ENCODE measurements at places on chromosomes 12 and 14.

GRCh38 chr12:109289551-109289950 is 19.5 kb downstream of the FOXN4 start:
- no peak for DNase-seq

DNA sequence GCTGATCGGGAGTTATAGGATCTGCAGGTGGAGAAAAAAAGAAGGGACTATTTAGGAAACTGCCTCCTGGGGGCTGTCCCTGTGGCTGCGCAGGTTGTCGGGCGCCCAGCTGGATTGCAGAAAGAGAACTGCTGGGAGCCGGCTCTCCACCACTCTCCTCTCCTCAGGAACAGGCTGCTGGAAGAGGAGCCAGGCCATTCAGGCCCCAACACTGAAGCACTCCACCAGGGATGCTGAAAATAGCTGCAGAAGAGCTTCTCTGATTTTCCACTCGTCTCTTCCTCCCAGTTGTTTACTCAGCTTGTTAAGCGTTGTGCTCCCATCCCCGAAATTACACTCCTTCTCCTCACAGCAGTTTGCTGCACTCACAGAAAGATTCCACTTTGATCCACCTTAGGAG is 347.3 kb downstream of the GLT1D1 start:
- no peak for DNase-seq

- no peak for DNase-seq
Observed at GRCh38 chr12:121455766-121456420, 56.0 kb downstream of the RNF34 start.

DNA sequence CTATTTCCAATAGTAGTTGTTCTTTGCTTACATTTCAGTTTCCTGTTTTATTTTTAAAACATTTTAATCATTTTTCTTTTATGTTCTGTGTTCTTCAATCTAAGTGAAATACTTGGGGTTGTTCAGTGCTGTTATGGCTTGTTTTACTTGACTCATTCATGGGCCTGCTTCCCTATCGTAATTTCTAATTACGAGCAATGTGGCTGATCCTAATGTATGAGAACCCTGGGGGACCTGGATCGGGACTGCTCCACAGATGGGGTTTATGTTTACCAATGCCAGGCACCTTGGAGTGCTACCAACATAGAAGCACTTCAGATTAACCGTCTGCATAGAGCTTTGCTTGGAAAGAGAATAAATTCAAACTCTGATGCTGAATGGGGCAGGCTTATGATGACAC is 29.8 kb downstream of the TECPR2 start:
- no peak for DNase-seq

DNA sequence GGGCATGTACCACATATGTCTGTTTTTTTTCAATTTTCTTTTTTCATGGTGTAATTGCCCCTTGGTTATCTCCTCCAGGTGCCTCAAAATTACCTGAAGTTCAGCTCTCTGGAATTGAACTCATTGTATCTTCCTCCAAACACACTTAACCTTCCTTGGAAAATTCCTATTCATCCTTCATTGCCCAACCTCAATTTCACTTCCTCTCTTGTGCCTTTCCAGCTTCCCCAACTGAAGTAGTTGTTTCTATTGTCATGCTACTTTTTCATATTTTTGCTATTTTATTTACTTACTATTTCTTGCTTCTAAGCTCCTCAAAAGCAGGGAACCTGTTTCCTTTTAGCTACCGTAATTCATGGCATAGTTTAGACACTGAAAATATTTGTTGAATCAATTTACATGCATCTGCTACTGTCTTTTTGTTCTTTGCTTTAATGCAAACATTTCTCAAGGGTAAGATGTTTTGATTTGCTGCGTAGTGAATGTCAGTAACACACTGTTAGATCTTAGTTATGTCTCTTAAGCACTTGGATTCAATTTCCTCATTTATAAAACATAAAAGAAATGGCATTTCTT is 37.0 kb upstream of the STXBP6 start:
- DNase-seq = no peak

DNA sequence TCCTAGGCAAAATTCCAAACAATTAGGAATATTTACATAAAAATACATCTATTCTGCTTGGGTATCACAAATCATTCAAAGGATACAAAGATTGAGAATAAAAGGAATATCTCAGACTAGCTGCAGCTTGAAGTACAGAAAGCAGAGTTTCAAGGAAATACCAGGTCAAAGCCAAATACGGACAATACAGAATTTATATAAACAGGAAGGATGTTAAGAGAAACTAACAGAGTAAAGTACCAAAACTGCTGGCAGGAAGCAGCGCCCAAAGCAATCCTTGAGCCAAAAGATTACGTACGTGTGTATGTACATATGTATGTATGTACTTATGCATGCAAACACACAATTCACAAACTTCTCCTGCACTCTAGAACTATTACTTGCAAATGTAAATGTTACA is 86.6 kb downstream of the PPP1R12A start:
- DNase-seq = no peak

GRCh38 chr12:5391653-5392052 is 40.3 kb upstream of the NTF3 start:
- no peak for DNase-seq

DNA sequence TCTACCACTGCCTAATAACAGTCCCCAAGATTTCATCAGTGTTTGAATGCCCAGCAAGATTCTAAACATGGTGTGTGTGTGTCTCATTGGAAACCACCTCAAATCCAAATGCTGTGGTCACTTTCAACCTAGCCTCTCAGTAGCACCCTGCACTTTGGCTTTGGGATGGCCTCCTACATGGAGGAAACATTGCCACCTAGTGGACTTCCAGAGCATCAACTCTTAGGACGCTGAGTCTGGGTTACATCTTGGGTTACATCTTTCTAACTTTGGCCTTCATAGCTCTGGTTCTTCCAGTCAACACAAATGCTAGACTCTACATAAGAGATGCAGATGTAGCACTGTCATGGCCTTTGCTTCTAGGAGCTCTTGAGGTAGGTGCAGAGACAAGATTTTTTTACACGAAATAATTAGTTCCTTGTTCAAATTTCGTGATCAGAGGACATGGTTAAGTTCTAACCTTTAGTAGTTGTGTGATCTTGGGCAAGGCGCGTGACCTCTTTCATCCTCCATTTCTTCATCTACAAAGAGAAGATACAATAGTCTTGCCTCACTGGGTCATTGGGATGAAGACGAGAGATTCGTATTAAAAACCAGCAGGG is 113.5 kb upstream of the VASH1 start:
- peak; percentile 63 for DNase-seq

GRCh38 chr14:38737686-38738407 is 365.2 kb downstream of the SEC23A start:
- DNase-seq = no peak

GRCh38 chr12:120853188-120853587 is 51.0 kb downstream of the SPPL3 start:
- no peak for DNase-seq

DNA sequence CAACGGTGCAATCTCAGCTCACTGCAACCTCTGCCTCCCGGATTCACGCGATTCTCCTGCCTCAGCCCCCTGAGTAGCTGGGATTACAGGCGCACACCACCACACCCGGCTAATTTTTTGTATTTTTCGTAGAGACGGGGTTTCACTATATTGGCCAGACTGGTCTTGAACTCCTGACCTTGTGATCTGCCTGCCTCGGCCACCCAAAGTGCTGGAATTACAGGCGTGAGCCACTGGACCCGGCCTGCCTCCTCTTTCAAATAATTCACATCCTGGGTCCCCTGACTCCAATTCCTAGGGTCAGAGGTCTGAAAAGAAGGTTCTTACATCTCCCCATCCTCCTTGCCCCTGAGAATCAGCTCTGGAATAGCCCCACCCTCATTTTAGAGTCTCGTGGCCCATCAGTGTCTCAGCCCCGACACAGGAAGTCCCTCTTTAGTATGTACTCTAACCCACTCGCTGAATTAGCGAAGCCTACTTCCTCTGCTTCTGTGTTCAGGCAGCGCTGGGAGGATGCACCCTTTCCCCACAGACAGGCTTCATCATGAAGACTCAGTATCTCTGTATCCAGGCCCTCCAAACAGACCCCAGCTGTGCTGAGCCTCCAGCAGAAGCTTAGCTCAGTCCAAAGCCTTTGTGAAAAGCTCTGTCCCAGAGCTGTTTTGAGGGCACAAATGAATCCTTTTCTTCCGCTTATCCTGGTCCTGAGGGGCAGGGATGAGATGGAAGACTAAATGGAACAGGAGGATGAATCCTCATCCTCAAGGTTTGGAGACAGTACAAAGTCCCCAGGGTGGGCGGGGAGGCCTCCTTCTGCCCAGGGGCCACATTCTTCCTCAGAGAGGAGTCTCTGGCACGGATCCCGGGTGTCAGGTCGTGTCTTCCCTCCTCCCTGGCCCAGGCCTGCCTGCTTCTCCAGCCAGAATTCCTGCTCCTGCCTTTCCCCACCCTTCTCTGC is 3.5 kb downstream of the LPAR5 start:
- no peak for DNase-seq

Measured in SHP77 (cell line).